ENCODE measurements at places on chromosomes 11 and 22.

GRCh38 chr22:37146507-37147180 lies 3.1 kb downstream of the IL2RB start:
- DNase-seq, result no peak

- no peak for DNase-seq
Measured at GRCh38 chr22:17191163-17191784, 28.0 kb downstream of the ADA2 start.

DNA sequence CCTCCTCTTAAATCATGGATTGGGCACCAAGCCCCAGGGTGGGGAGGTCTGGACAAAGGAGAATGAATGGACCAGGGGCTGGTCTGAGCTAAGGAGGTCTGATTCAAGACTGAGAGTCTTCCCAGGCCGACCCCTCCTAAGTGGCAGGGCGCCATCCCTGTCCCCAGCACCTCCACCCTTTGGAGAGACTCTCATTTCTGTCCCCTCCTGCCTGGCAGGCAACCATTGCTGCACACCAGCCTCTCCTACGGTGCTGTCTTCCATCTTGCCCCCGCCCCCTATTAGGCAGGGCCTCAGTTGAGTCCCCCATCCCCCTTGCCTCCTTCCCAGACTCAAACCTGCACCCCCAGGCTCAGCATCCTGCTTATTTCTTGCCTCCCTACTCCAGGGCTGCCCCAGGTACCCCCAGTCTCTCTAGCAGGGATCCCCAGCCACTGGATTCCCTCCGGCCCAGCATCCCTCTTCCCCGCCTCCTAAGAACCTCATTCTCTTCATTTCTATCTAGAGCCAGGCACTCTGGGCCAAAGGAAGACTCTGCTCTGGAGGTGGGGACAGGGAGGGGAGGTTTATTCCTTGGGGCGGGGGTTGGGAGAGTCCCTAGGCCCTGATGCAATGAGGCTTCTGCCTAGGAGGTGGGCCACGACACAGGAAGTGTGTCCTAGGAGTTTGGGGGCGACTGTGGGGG lies 1.7 kb upstream of the RCOR2 start:
- DNase-seq, result no peak

DNA sequence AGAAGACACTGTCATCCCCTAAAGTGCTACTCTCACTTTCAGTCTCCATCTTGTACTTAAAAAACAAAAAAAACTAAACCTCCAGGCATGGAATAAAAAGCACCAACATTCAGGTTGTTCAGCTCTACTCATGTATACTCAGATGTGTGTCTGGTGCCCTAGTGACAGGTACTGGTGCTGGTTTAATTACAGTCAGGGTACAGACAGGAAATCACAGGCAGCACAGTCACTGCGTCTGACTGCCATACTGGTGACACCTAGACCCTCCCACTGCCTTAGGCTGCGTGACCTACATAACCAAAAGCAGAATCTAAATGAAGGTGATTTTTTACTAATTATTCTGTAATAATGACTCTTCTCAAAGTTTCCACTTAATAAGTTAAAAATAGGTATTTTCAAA lies at the start of gene ARHGAP32:
Gene ARHGAP32, minus strand, starts transcription at position 176 of the 400 bp plus-strand sequence. Its CDS starts 127 bp downstream, at position 49.
- peak; percentile 4 for DNase-seq

DNA sequence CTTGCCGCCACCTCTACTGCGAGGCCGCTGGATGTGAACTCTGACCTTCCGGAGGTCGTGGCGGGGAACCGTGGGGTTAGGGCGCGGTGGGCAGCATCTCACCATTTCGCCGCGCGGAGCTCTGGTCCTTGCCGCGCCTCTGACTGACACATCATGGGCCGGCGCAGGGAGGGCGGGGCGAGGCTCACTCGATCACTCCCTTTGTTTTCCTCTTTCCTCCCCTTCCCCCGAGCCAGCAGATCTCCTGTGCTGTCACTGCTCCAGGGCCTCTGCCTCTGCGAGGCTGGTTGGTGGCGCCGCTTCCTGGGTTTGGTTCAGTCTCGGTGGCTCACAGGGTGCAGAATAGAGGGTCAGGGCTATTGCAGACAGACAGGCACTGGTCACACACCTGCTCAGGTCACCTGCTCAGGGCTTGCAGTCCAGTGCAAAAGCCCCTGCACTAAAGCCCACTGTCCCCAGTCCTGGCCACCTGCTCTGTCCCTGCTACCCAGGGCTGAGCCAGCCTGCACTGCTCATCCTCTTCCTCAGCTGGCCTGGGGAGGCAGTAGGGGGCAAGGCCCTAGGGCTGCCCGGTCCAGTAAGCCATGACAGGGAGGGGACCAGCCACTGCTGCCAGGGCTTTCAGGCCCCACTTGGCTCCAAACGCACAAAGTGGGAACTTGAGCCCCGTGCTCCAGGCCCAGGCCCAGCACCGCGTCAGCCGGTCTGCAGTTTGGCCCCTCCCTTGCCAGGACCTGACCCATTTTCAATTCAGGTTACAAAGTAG lies 36.2 kb downstream of the PISD start:
- DNase-seq, result no peak

GRCh38 chr11:31973172-31973571 lies 117.7 kb upstream of the RCN1 start:
- no peak for DNase-seq

- DNase-seq, result no peak
Measured at GRCh38 chr22:37330200-37331033, 48.1 kb downstream of the CYTH4 start.

DNA sequence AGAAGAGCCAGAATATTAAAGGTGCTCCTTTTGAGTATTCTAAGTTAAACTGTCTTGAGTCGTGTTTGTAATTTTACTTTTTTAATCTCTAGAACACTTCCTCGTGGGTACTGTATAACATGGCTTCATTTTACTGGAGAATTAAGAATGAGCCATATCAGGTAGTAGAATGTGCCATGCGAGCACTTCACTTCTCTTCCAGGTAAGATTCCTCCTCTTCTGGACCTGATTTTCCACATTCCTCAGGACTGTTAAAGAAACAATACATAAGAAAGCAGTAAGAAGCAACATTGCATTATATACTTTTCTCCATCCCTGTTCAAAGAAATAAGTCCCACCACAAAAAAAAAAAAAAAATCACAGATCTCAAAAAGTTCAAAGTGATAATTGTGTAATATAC lies 37.9 kb downstream of the TTC17 start:
- no peak for DNase-seq

- DNase-seq, result no peak
Measured at GRCh38 chr11:97739932-97740800, 1280.6 kb upstream of the CNTN5 start.

DNA sequence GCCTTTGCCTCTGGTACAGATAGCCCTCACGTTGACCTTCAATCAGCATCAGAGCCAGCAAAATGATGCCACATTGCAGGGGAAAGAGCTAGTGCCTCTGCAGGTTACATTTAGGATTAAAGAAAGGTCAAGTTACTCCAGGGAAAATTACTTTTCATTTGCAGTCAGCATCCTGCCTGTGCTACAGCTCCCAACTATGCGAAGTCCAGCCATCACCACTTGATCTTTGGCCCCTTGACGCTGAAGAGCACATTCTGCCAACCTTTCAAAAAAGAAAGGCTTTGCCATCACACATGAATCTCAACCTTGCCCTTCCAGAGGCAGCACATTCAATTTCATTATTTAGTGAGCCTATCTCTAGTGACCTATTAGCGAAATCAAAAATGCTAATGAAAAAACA lies 11.3 kb downstream of the FJX1 start:
- no peak for DNase-seq

Data from activated T-cell treated with anti-CD3 and anti-CD28 coated beads, Interleukin-2, amount 50 U/mL, for 4 hours (primary cell).